ENCODE measurements at places on chromosomes 5 and 9. TPM values are rescaled to one million over a fixed set of nuclear protein-coding genes. Genes with fewer than 3 reads are reported as not detected.

- DNase-seq: no peak
Measured at GRCh38 chr5:94130077-94130476, 388.7 kb upstream of the POU5F2 start.

GRCh38 chr9:20409321-20410092, 212.8 kb downstream of the MLLT3 start:
- DNase-seq: no peak

DNA sequence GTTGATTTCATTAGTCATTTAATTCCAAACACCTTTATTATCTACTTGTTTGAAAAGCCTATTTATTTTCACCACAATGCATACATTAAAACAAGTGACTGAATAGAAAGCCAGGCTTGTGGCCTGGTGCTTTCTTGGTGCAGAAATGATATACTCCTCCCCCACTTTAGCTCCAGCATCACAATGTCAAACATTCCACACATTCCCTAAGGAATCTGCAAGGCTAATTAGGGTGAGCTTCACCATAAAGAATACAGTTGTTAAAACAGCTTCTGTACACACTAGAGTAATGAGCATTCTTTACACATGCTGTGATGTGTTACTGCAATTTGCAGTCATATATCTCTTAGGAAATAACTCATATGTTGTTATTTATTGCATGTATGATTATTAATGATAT, 705.7 kb downstream of the CETN3 start:
- no peak for DNase-seq

Gene PLAC8L1
- not detected for total RNA-seq

Gene IL4
- not detected for total RNA-seq
